Occipital lobe (tissue), 3 donors: ENCODE measurements at places on chromosomes 11 and 22.

- no peak for DNase-seq
These were observed 65.6 kb downstream of the SHANK2 start for GRCh38 chr11:71186806-71187205.

DNA sequence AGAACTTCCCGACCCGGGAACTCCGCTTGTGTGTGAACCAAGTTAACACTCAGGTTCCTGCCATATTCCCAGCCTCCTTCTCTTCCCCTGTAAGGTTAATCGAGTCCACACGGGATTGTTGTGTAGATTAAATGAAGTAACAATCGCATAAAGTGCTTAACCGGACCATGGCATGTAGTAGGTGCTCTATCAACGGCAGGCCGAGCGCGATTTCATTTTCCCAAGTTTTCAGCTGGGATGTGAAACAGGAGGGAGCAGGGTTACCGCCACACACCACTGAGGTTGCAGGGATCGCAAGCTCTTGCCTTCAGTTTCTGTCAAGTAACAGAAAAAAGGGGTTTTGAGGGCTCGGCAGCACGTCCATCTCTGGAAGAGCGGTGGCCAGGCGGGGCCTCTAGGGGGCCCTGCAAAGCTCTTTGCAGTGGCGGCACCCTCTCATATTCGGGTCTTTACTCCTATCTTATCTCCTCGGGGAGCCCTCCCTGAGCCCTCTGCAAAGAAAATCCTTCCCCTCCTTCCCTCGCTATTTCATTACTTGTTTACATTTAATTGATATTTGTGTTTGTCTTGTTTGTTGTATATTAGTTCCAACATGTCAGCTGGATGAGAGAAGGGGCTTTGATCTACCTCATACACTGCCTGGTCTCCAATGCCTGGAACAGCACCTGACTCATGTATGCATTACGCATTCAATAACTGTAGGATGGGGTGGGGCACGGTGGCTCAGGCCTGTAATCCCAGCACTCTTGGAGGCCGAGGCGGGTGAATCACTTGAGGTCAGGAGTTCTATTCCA, 816 bp upstream of the PLEKHA7 start:
- no peak for DNase-seq

- DNase-seq, result no peak
These were observed 73.2 kb upstream of the NUP50 start for GRCh38 chr22:45090497-45090910.

DNA sequence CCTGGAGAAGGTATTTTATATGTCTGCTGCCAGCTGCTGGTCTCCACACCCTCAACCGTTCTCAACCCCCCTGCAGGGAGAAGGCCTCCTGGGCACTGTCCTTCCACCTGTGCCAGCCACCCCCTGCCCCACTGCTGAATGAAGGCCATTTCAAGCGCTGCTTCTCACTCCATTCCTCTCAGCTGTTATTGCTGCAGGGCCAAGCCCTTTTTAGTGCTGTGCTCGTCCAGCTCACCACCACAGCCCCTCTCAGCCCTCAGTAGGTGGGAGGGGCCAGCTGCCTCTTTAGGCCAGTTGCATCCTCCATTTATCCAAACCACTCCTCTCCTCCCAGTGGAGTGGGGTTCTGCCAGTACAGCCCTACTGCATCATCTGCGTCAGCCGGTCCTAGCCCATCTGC, 1.8 kb upstream of the WBP2NL start:
- no peak for DNase-seq

DNA sequence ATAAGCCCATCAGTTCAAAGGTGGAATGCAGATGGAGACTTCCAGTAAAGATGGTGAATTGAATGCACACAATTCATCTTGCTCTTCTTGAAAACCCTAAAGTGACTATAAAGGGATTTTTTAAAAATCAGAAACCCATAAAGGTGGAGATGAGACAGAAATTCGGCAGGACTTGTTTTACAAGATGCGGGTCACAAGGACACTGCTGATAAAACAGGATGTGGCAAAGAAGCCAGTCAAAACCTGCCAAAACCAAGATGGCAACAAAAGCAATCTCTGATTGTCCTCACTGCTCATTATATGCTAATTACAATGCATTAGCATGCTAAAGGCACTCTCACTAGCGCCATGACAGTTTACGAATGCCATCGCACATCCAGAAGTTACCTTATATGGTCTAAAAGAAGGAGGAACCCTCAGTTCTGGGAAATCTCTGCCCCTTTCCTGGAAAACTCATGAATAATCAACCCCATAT, 137.1 kb downstream of the NECTIN1 start:
- no peak for DNase-seq

DNA sequence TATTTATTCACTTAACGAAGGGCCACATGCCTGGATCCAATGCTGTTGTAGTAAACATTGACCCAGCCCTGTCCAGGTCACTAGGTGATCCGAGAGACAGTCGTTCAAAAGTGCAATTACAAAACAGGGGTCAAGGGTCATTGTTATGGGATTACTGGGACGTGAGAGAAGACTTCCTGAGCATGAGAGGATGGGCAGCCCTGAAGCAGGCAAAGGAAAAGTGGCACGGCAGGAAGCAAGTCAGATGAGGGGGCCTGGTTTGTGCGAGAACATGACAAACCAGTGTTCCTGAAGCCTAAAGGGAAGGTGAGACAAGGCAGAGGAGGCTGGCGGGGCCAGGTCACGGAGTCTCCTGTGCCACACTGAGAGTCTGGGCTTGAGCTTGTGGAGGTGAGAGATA, 15.8 kb upstream of the MMP20 start:
- no peak for DNase-seq

DNA sequence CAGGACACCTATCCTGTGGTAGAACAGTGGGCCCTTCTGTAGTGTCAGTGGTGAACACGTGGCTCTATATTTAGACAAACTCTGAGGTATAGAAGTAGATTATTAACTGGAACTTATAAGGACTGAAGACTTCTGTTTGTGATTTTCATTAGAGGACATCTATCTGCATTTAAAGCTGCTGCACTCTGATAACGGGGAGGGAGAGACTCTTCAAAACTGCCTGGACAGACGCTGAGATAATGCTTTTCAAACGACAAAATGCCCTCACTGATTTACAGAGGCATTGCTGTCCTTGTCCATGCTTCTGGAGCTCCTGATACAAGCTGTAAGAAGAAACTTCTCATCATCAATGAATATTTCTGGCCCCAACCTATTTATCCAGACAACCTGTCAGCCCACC, 425.2 kb downstream of the OPCML start:
- DNase-seq, result no peak

- DNase-seq, result no peak
These were observed 6.7 kb downstream of the PHOX2A start for GRCh38 chr11:72237112-72237931.

- DNase-seq, result no peak
These were observed 92.3 kb upstream of the SEPTIN5 start for GRCh38 chr22:19622061-19622441.

DNA sequence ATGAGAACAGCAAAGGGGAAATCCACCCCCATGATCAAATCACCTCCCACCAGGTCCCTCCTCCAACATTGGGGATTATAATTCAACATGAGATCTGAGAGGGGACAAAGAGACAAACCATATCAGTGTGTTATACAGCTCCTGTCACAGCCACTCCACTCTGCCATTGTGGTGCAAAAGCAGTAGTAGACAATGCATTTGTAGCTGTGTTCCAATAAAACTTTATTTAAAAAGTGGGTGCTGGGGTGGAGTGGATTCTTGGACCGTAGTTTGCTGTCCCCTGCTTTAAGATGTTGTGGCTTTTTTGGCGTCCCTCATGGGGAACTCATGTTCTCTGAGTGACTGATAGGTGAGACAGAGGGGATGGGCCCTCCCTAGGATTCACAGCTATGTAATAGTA, 399.1 kb downstream of the SOX6 start:
- DNase-seq, result no peak

GRCh38 chr11:112624431-112624830, 336.8 kb upstream of the NCAM1 start:
- DNase-seq, result no peak

GRCh38 chr22:32211011-32211410, 6.1 kb upstream of the RFPL2 start:
- no peak for DNase-seq

- no peak for DNase-seq
These were observed 2.4 kb upstream of the SMCO4 start for GRCh38 chr11:93545566-93545965.

GRCh38 chr11:43419460-43419859, 60.7 kb downstream of the TTC17 start:
- no peak for DNase-seq

- no peak for DNase-seq
These were observed 16.1 kb upstream of the RELT start for GRCh38 chr11:73359930-73360742.

DNA sequence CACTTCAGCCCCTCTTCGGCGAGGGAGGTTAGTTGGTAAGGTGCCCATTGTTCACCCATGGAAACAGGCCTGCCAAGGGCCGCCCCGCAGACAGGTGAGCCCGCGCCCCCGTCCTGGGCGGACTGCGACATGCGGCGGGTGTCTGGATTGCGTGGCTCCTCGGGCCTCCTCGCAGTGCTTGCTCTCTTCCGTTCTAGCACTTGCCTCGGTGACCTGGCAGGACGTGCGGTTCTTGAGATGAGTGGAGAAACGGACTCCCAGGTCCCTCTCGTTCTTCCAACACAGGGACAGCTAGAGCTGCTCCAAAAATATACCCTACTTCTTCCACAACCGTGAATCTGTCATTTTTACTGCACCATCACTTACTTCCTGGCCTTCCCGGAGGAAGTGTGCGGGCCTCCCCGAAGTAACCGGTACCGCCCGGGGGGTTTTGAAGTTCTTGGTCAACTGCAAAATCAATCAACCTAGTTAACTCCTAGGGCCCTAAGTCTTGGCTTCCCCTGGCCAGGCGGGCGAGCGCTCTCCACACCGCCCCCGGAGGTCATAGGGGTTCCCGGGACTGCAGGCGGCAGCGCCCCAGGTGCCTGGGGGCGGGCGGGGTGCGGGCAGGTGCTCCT, 745 bp upstream of the ZBTB44 start:
- DNase-seq, result no peak

GRCh38 chr11:112226831-112227401, 688 bp downstream of the PTS start:
- no peak for DNase-seq

DNA sequence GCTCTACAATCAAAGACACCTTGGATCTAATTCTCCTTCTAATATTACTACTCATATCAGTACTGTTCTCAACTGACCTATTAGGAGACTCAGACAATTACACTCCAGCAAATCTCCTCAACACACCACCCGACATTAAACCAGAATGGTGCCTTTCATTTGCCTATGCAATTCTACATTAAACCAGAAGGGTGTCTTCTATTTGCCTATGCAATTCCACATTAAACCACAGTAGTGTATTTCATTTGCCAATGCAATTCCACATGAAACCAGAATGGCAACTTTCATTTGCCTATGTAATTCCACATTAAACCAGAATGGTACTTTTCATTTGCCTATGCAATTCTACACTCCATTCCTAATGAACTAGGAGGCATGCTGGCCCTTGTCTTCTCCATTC, 15.3 kb upstream of the APOL3 start:
- DNase-seq, result no peak

- no peak for DNase-seq
These were observed 91.6 kb downstream of the STIM1 start for GRCh38 chr11:3947061-3947460.

- DNase-seq, result no peak
These were observed 6.1 kb upstream of the UPB1 start for GRCh38 chr22:24489011-24489410.

GRCh38 chr22:37563153-37564081, 3.1 kb downstream of the CDC42EP1 start:
- peak; percentile 72 for DNase-seq

DNA sequence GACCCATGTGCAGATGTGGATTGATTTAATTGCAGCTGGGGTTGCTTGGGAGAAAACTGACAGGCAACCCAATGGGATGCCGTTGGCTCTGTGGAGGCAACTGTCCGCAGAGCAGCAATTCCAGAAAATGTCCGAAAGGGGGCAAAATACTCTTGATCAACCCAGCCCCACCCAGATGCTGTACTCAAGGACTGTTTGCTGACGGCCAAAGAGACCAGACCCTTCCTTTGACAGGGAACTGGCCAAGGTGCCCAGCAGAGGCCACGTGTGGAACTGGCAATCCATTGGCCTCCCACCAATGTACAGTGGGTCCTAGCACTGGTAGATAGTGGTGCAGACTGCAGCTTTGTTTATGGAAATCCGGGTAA, 29.7 kb upstream of the KCNA4 start:
- no peak for DNase-seq

DNA sequence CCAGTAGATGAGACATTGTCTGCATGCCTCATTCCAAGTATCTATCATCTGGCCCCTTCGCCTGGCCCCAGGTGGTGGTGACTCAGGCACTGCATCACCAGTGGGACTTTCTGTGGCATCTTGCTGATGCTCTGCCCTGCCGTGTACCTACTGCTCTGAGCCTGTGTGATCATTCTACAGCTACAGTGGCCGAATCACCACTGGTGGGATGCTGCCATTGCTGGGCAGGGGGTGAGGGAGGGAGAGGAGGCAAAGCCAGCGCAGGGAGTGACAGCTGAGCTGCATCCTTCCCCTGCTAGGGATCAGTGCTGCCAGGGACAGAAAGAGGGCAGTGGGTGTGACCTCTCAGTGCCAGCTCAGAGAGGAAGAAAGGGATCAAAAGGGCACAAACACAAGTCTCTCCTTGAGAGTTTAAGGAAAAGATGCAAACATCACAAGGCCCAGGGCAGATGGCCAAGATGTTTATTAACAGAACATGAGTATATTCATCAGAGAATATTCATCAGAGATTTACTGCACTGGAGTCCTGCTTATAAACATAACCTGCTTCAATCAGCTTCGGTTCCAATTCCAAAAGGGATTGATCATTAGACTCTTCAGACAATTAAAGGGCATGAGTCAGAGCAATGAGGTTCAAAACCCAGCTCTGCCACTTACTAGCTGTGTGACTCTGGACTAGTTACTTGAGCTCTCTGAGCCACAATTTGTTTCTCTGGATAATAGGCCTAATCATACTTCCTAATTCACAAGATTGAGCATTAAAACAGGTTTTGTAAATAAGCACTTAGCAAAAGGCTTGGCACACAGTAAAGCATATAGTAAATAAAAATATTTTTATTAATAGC, 109.8 kb downstream of the NAT10 start:
- DNase-seq, result no peak

DNA sequence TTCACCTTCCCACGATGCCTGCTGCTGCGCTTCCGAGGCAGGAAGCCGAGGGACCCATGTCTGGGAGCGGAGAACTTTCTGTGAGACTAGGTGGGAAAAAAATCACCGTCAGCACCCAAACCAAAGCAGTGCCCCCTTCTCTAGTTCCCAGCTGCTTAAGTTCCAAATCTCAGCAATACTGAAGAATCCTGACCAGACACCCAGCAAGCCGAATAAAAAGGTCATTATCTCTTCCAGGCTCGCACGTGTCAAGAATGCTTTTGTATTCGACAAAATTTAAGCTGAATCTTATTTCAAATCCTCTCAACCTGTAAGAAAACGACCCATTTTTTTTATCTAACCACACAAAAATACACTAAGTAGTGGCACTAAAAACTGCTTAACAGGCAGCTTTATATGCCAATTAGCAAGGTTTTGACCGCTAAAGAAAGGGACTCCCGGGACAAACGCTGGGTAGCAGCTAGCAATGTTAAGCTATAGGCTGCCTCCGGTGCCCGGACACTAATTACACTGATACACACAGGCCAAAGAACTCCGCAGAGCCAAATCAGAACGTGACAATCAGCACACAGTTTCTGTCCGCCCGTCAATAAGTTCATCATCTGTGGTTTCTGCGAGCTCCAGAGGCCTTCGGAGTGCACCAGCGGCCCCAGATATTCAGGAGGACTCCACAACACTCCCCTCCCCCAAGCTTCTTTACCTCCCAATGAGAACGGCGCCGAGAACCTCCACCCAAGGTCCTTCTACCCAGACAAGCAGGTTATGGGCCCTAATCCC, 728 bp downstream of the RPL3 start:
- no peak for DNase-seq
